Cardiac muscle cell (in vitro differentiated cells and primary cell): ENCODE measurements at places on chromosomes 16 and 17.

DNA sequence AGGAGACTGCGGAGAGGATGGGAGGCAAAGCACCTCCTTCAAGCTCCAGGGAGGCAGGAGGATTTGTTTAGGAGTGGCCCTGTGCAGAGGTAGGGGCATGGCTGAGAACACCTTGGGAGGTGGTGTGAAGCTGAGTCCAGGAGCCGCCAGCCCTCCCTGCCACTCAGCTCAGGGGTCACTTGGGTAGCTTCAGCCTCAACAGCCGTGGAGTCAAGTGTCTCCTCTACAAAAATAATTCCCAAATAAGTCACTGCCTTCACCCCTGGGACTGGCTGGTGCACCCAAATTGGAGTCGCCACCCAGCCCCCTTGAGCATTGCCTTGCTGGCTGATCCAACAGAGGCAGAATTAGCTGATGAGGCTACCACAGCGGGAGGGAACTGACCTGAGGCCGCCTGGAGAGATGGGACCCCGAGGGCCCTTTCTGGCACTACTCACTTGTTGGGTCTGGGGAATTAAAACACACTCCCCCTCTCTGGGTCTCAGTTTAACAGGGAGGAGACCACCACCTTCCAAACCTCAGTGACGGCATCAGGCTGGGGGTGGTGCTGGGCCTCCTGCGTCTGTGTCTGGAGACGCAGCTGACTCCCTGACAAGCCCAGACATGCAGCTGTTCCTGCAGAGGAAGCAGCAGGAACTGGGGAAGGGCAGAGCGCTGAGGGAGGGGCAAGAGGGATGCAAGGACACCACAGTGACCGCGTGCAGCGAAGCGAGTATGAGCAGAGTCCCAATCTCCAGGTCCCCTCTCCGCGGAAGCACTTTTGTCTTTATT lies 87.9 kb upstream of the TOB1 start:
- peak; percentile 70 for DNase-seq

DNA sequence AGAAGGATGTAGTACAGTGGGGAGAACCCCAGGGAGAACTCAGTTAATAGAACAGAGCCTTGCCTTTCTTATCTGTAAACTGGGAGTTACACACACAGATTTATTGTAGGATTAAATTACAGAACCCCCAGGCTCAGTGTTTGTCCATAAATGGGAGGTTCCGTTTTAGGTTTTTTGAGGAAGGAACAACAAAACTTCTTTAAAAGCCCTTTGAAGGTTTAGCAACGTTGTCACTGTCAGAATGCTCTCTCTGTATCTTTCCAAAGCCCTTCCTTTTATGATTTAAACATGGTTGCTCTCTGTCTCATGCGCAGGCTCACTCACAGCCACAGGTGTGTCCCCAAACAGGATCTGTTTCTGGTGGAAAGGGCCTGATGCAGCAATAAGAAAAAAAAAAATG lies 9.4 kb upstream of the GNA13 start:
- no peak for DNase-seq

- no peak for DNase-seq
Observed at GRCh38 chr17:67241719-67242341, 3.2 kb downstream of the HELZ start.

DNA sequence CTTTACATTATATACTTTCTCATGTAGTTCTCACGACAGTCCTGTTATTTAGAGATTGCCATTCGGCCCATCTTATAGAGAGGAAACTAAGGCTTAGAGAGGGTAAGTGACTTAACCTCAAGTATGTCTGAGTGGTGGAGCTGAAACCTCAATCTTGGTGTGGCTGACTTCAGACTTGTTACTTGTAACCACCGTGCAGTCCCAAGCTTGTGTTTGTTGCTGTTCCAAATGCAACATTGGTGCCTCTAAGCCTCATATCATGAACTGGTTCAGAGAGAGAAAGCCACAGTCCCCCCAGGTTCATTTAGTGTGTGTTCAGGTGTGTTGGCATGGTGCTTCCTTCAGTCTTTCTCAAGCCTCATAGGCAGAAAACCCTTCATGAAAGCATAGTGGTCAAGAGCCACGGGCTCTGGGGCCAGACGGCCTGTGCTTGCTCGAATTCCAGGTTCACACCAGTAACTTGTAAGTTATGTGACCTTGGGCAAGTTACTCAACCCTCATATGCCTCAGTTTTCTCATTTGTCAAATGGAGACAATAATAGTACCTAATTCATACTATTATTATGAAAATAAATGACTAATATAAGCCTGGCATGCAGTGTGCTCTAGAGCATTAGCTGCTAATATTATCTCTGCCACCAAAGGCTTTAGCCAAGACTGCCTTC lies 39.9 kb downstream of the CDH1 start:
- DNase-seq: no peak
